NCI-H2029 treated with DMSO at 0.1 percent for 48 hours (cell line): ENCODE measurements at places on chromosomes 1 and 21.
A peak's percentile ranks its signal among the peaks of the same experiment; 100 is the strongest.

- DNase-seq, result no peak
These were observed 3.4 kb upstream of the BMP8A start for GRCh38 chr1:39488012-39488545.

GRCh38 chr1:1832820-1833219 is 54.5 kb upstream of the NADK start:
- no peak for DNase-seq

- no peak for DNase-seq
These were observed 90.2 kb upstream of the LPGAT1 start for GRCh38 chr1:211920602-211921226.

DNA sequence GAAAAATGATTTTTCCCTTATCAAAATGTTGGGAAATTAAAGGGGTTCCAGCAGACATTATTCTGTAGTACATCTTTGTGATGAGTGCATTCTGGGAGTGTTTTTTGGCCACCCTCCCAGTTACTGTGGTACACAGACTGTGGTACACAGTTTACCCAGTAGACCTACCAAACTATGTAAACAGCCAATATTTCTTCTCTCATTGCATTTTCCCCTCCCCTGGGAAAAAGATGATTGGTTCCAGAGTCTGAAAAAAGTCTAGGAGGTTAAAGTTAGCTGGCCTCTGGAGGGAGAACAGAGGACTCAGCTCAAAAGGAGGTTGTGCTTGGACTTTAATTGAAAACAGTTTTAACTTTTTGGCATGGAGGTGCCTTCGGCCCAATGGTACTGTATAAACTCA is 42.5 kb downstream of the PGM1 start:
- DNase-seq, result no peak

- peak; percentile 87 for DNase-seq
These were observed 356.9 kb upstream of the RUNX1 start for GRCh38 chr21:35405981-35406380.

DNA sequence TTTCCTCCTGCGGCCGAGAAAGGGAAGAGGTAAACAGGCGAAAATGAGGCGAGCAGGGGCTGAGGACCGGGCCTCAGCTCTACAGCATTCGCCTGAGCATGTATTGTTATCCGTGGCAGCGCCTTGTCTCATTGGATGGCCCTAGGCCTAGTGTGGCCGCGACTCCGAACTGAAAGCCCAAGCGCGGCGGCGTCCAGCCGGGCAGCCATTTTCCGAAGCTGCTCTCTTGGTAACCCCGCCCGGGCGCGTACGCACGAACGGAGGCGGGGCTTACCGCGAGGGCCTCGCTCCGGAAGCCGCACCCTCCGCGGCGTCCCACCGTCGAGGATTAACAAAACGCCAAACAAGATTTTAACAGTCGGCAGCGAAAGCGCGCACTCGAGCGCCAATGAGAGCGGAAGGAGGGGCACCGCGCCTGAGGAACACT is 797 bp upstream of the USP1 start:
- no peak for DNase-seq

DNA sequence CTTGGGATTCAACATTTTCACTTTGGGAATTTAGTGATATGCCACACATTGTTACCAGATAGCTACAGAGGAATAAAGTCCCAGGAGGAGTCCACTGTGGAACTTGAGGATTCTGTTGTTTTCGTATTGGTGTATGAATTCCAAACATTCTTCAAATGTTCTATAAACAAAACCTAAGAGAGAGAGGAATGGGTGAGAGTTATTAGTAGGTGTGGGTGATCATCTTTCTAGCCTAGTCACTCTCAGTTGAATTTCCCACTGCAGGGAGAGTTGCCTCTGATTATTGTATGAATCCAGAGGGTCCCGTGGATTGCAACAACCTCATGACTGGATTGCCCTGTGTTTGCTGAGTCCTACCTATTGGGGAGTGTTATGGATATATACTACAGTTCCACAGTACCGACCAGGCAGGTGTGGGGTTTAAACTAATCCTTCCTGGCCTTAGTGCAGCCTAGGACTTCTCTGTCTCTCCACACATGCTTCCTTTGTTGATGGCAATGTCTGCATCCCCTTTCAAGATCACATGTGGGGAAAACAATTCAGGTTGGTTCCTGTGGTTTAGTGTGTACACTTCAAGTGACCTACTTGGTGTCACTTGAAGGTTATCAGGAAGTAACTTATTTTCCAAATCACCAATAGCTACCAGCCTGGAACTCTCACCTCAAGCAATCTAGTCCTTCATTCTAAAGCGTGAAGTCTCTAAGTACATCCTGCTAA is 91.8 kb downstream of the ADCY10 start:
- DNase-seq, result no peak

DNA sequence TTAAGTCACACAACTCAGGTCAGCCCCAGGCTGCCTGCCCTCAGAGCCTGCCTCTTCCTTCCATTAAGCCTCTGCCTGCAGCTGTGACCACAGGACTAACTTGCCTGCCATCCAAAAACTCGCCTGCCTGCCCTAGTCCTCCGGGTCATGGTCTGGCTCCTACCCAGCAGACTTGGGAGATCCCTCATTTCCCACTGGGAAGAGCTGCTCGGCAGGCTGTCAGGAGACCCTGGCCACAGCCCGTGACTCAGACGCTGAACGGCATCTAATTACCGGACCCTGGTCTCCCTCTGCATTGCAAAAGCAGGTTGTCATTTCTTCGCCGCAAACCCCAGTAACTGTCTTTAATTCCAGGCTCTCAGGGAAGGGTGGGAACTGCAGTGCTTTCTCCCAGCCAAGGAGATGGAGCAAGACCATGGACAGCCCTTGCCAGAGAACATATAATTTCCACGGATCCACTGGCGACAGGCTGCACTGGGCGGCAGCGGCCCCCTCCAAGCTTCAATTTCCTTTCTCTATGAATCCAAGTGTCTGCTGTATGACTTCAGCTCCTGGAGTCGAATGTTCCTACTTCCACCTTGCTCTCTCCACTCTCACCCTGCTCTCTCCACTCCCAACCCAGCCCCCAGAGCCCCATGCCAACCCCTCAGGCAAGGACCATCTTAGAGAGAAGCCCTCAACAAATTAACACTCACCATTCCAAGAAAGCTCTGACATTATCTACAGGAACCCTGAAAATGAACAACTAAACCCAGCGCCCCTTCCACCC is 20.4 kb downstream of the OLFML2B start:
- DNase-seq, result no peak

GRCh38 chr1:225179686-225180085 is 248.2 kb downstream of the LBR start:
- no peak for DNase-seq

- DNase-seq, result peak; percentile 91
These were observed 1.5 kb downstream of the ZNF684 start for GRCh38 chr1:40532844-40533424.

DNA sequence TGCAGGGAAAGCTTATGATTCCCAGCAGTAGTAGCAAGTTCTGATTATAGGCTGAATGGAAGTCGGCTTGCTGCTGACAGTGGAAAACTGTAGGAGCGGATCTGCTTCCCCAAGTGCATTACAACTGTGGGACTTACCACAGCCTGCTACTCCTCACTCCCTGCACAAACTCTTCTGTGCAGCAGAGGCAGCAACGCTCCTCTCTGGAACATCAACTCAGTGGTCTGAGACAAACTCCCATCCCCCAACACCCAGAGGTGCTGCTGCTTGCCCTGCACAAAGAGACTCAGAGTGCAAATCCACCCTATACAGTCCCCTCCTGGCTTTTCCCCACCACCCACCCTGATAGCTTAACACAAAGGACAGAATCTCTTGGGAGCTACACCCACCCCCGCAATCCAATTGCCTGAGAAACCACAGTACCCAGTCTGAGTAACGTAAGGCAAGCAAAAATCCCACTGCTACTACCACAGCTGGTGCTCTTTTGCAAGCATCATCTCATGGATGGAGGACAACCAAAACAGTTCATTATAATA is 1455.2 kb downstream of the AMY1C start:
- DNase-seq, result no peak

GRCh38 chr1:29893046-29893723 is 656.9 kb downstream of the PTPRU start:
- no peak for DNase-seq

GRCh38 chr1:107572674-107573211 is 392.2 kb downstream of the VAV3 start:
- peak; percentile 11 for DNase-seq

DNA sequence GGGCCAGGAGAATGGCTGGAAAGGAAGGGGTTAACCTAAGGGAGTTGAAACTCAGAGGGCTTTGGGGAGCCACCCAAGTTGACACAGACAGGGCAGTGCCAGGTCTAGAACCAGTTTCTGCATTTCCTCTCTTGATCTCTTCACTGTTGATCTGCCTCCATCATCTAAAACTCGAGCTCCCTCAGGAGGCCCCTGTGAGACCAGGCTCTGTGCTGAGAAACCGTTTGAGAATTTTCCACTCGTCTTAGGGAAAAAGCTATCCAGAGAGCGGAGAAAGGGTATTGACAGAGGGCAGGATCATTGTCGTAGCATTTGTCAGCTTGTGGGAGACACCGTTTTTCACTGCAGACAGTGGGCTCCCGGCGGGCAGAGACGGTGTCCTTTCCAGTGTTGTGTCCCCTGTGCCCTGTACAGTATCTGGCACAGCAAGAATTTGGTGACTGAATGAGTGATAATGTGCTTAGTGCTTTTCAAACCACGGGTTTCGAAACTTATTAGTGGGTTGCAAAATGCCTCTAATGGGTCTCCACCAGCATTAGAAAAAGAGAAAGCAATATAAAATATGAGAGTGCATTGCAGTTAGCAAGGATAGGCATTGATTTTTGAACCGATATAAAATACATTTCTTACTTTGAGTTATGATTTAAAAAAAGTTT is 31.1 kb downstream of the PROK1 start:
- no peak for DNase-seq

DNA sequence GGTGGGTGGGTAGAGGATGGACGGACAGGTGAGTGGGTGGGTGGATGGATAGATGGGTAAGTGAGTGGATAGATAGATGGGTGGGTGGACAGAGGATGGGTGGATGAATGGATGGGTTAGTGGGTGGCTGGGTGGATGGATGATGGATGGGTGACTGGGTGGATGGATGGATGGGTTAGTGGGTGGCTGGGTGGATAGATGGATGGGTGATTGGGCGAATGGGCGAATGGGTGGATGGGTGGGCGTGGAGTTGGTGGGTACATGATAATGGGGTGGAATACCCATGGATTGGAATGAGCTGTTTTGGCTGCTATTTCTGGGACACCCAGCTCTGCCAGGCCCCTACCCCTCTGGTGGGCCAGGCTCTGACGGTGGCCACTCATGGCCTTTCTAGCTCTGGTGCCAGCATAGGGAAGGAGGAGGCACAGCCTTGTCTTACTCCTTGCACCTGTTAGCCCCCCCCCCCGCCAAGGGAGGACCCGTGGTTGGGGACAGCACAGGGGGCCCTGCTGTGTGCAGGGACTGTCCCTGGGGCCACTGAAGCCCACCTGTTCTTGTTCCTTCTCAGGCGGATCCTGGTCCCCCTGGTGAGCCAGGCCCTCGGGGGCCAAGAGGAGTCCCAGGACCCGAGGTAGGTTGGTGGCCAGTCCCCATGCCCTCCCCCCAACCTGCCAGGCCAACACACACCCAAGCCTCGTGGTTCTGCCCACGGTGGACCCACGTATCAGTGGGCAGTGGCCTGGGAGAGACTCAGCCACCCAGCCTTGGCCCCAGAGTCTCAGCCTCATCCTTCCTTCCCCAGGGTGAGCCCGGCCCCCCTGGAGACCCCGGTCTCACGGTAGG is 26.4 kb downstream of the COL6A2 start:
- DNase-seq, result no peak

GRCh38 chr1:71919811-71920509 is 362.4 kb downstream of the NEGR1 start:
- DNase-seq, result no peak

- peak; percentile 94 for DNase-seq
These were observed 42.5 kb upstream of the TMEM125 start for GRCh38 chr1:43227143-43227764.

GRCh38 chr1:230834292-230834691 is 34.0 kb downstream of the C1orf198 start:
- no peak for DNase-seq

DNA sequence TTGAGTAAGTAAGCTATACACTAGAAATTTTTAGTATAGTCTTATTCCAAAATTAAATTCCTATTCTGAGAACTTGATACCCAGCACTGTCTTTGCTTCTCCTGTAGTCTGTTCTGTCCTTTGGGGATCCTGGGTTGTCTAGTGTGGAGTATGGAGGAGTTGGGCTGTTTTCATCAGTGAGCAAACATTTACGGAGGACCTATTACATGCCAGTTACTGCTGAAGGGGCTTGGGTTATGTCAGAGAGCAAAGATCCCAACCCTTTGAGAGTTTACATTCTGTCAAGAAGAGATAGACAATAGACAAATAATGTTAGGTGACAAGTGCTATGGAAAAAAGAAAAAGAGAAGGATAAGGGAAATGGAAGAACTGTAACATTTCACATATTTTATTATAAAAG is 9.0 kb downstream of the TRAPPC10 start:
- DNase-seq, result peak; percentile 17

GRCh38 chr1:84711121-84711520 is 20.9 kb upstream of the SSX2IP start:
- no peak for DNase-seq

GRCh38 chr1:89904219-89904980 is 83.6 kb downstream of the LRRC8D start:
- DNase-seq, result no peak

DNA sequence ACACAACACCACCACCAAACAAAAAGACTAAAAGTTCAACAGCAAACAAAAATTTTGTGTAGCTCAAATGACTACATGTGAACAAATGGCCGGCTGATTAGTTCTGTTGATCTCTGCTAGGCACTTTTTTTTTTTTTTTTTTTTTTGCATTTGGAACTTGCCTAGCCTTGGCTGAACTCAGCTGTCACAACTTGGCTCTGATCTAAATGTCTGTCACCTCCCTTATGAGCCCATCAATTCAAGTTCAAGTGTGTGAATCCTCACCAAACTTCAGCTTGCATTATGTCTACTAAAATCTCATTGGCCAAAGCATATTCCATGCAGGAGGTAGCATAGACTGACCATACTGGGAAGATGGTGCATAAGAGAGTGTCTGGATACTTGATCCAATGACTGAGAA is 606.5 kb upstream of the ADGRL4 start:
- DNase-seq, result no peak

DNA sequence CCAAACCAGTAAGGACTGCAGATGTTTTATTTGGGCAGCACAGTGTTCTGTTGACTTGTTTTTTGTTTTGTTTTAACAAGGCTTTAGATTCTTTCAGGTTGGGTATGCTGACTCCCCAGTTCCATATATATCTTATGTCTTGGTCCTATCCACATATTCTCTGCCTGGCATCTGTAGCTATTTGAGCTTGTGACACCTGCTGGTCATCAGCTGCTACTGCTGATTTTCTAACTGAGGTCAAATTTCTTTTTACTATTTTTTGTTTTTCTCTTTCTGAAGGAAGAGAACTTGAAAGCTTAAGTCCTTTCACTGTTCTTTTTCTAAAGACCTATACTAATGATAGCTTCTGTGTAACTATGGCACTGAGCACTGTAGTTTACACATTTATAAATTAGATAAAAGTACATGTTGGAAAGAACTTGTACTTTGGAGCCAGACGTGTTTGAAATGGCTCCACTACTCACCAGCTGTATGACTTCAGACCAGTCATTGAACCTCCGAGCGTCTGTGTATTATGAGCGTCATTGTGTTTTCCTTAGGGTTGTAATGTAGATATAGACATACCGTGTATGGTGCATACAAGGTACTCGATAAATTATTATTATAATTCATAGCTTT is 109.4 kb downstream of the NRDC start:
- DNase-seq, result peak; percentile 62
